ENCODE measurements at places on chromosomes 3 and 15.

- no peak for DNase-seq
These were observed 34.9 kb upstream of the MEIS2 start for GRCh38 chr15:37135225-37135624.

DNA sequence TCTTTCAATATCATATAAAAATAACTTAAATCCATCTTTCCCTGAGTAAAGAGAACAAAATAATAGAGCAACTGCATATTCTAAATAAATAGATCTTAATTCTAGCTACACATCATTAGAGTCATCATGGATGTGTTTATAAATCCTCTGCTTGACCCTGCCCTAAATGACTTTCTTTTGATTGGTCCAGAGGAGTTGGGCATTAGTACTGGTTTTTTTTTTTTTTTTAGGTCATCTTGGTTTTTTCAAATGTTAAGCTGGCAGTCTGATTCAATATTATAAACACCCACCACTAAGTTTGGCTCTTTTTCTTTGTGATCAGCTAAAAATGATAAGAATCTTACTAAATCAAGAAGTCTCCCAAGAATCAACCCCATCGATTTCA lies 504.0 kb upstream of the CBLB start:
- no peak for DNase-seq

DNA sequence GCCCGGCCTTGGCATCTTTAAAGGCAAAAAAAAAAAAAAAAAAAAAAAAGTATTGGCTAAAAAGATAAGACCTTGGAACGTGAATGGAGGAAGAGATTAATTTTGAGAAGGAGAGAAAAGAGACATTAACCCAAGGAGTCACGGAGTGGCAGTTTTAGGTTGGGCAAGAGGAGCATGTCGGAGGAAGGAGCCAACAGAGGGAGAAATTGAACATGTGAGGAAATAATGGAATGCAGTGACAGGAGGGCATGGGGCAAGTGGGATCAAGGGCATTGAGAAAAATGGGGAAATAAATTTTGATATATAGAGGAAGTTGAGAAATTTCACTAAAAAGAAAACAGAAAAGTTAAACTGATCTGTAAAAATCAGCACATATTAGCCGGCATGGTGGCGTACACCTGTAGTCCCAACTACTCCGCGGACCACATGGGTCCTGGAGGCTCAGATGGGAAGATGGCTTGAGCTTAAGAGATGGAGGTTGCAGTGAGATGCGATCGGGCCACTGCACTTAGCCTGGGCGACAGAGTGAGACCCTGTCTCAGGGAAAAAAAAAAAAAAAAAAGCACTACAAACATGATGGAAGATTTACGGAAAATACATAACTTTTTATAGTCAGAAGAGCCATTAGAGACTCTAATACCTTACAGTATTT lies 1.2 kb downstream of the HAUS2 start:
- DNase-seq = no peak

DNA sequence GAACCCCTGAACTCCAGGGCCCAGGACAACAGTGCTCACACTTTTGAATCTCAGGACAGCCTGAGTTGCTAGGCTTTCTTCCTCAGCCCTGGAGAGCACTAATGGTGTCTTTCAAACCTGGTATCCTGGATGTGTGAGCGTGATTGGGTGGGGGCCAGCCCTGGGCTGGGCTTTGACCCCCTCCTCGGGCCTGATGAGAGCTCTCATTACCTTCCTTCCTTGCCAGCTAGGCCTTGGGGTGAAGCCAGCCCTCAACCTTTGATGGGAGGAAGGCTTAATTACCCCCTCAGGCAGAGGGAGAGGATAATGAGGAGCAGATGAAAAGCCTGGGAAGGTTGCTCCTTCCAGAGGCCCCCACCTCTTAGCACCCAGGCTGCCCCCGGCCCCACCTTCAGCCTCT lies 31.1 kb upstream of the INSYN1 start:
- no peak for DNase-seq

- no peak for DNase-seq
These were observed 4.7 kb upstream of the CEMIP start for GRCh38 chr15:80774486-80774885.

DNA sequence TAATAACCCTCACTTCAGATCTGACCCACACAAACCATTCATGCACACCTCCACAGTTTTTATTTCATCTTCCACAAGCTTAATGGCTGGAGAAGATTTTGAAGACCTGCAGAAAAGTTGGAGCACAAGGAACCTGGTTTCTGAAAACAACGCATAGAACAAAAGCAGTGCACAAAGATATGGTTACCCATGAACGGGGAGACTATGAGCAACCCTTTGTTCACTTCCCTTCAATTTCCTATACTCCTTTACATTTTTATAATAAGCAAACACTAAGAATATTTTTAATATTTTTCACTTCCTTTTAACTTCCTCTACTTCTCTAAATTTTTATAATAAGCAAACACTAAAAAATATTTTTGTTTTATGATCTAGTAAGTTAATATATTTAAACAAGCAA lies 103.5 kb upstream of the UBE2E2 start:
- no peak for DNase-seq

- no peak for DNase-seq
These were observed 161.7 kb downstream of the ARPP21 start for GRCh38 chr3:35800960-35801459.

DNA sequence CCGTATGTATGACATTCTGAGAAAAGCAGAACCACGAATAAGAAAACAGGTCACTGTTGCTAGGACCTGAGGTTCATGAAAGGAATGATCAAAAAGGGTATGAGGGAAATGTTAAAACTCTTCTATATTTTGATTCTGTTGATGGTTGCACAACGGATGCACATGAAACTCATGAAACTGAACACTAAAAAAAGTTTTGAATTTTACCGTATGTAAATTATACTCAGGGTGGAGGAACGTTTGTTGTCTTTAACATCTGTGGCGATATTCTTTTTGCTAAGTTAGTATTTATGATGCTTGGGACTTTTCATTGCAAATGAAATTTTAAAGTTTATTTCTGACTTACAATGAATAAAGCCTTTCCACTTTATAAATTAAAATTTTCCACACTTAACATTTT lies 55.4 kb downstream of the STAG1 start:
- no peak for DNase-seq

DNA sequence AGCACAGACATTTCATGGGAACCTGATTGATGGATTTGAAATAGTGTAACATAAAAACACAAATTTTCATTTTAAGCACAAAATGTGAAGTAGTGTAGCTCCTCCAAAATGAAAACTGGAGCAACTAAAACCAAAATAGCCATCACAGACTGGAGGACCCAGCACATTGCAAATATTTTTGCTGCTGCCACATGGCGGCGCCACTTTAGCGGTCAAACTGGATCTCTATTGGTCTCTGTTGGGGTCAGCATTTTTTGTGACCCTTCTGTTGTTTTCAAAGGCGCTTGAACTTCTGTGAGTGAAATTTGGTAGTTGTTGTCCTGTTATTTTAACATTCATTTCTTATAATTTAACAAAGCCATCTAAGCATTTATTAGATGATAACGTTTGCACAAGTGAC lies 259.9 kb downstream of the IL20RB start:
- no peak for DNase-seq

GRCh38 chr3:177333533-177334520 lies 136.5 kb upstream of the TBL1XR1 start:
- DNase-seq = no peak

- DNase-seq = no peak
These were observed 213.8 kb downstream of the LRTM1 start for GRCh38 chr3:54714035-54714434.

- DNase-seq = no peak
These were observed 16.5 kb downstream of the DUSP7 start for GRCh38 chr3:52039846-52040245.

GRCh38 chr3:72009851-72010443 lies 225.0 kb upstream of the PROK2 start:
- DNase-seq = no peak

- no peak for DNase-seq
These were observed 108.8 kb downstream of the FAIM start for GRCh38 chr3:138717348-138717747.

GRCh38 chr3:101519685-101520365 lies 6.8 kb upstream of the SENP7 start:
- DNase-seq = no peak

- DNase-seq = no peak
These were observed 344.6 kb downstream of the GRM7 start for GRCh38 chr3:7205535-7205934.
